ENCODE measurements at places on chromosomes 4 and X.

GRCh38 chr4:147943159-147943638 lies 211.3 kb downstream of the ARHGAP10 start:
- DNase-seq: no peak

DNA sequence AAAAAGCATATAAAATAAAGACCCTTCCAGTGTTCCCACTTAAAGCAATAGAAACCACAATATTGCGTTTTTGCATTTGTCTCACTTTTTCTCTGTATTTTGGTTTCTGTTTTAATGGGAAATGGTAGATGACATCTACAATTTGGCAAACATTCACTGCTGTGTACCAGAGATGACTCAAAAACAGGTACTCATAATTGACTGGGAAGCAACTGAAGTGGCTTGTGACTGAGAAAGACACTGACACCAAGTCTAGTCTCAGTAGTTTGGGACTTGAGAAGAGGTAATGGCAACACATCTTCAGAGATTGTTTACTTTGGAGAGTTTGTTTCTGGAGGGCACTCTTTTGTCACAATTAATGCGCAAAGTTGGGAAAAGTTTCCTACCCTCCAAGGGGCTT lies 42.0 kb downstream of the AREG start:
- DNase-seq: no peak

- no peak for DNase-seq
These were observed 73.2 kb downstream of the NFKB1 start for GRCh38 chr4:102574317-102574716.

- DNase-seq: peak; percentile 36
These were observed 124.9 kb downstream of the STAG2 start for GRCh38 chrX:124086411-124086810.

- DNase-seq: no peak
These were observed 68.3 kb downstream of the FMR1NB start for GRCh38 chrX:148049441-148049840.

DNA sequence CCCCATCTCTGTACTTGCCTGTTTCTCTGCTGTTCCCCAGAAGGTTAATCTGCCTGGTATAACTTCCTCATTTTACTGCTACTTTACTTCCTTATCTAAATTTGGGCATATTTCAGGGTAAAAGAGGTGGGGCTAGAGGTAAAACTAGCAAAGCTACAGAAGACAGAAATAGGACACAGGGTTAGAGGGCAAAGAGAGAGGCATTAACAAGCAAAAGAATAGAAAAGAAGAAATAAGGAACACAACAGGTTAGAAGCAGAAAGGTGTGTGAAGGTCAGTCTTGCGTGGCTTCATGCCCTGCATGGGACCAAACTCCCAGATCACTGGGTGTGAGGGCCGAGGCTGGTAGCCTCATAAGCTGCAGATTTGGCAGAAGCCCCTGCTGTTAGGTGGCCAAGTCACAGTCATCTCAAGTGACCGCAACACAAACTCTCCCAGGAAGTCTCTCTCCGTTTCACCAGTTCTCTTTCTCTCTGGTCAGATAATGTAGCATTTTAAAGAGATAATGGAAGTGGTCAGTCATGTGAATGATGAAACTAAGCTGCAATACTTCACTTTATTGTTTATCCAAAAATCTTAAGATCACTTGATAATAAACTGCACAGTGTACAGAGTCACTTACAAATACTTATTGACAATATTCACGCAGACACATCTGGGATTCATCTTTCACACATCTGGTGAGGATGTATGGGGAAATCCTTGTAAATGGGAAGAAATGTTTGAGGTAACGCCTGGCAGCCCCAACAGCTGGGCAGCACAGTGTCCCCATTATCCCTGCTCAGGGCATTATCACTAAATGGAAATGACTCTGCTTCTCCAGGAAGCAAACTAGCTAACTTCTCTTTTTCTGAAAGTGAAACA lies 16.4 kb downstream of the TMEM154 start:
- no peak for DNase-seq

DNA sequence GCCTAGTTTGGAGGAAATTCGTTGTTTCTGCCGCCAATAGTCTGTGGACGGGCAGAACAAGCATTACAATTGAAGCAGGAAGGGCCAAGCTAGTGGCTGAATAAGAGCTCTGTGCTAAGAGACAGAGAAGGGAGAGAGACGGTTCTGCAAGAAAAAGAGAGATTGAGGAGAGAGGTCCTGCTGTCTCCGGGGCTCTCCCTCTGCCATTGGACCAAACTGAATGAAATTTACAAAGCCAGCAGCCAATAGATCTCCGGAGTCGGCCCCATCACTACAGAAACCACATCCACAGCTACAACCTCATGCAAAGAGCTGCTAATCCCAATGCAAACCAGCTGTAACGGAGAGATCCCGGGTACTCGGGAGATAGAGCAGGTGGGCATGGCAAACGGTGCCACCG lies at the start of gene NLGN4X:
TSS of gene NLGN4X (minus strand) at position 148 of the 400 bp plus-strand sequence. CDS start 77,401 bp downstream, outside the sequence.
- no peak for DNase-seq

- DNase-seq: no peak
These were observed 107.7 kb downstream of the PHEX start for GRCh38 chrX:22139822-22140221.

DNA sequence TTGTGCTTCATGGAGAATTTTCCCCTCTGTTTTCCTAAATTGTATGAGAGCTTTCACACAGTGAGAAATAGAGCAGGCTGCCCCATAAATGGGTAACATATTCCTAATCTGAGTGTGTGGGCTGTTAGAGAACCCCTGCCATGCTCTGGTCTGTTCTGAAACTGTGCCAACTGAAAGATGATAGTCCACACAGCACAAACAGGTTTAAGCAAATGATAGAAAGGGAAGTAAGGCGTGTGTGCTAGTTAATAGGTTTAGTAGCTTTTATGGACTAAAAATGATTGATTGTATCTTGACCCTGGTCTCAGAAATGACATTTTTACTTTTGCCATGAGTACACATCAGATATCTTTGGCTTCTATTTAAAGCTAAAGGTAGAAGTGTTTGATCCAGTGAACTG lies 106.2 kb downstream of the PRRG1 start:
- DNase-seq: no peak

GRCh38 chr4:95556207-95556859 lies 7.6 kb upstream of the UNC5C start:
- DNase-seq: no peak

- no peak for DNase-seq
These were observed 65.1 kb downstream of the CASK start for GRCh38 chrX:41858161-41858775.

- DNase-seq: no peak
These were observed 231.7 kb upstream of the PGRMC2 start for GRCh38 chr4:128519163-128519830.

DNA sequence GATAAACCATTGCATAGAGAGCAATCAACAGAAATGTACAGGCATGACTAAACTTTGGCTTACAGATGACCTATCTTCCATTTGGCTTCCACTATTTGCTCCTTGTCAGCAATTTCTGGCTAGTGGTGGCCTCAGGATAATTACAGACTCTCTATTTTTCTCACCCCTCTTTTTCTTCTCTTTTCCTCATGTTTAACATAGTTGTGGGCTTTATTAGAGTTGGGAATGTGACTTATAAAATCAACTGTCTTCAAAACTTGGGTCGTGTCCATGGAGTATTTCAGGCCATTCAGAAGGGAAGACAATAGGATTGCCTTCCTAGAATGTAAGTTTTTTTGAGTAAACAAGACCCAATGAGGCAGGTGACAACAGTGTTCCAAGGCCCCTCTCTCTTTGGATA lies 236.2 kb downstream of the FRAS1 start:
- DNase-seq: no peak

DNA sequence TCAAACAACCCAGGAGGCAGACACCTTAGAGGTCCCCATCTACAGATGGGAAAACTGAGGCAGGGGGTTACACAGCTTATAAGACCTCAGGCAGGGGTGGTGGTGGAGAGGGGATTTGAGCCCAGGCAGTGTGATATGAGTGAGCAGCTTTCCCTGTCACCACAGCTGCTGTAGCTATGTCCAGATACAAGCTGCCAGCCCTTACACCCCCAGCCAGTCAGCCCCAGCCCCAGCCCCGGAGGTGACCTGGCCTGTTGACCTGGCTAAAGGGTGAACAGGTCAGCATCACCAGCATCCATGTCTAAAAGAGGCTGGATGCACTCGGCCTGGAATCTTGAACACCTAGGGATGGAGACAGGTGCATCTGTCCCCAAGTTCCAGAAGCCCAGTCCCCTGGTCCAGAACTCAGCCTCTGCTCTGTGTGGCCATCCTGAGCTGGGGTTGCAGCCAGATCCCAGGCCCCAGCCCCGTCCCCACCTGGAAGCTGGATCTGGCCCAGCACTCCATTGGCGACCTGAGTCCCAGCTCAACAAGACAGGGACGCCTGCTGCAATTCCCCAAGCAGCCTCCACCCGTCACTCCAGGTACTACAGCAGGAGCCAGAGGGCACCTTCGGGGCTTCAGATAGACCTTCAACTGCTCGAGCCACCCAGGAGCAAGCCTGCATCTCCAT lies 89.5 kb downstream of the JAKMIP1 start:
- no peak for DNase-seq

DNA sequence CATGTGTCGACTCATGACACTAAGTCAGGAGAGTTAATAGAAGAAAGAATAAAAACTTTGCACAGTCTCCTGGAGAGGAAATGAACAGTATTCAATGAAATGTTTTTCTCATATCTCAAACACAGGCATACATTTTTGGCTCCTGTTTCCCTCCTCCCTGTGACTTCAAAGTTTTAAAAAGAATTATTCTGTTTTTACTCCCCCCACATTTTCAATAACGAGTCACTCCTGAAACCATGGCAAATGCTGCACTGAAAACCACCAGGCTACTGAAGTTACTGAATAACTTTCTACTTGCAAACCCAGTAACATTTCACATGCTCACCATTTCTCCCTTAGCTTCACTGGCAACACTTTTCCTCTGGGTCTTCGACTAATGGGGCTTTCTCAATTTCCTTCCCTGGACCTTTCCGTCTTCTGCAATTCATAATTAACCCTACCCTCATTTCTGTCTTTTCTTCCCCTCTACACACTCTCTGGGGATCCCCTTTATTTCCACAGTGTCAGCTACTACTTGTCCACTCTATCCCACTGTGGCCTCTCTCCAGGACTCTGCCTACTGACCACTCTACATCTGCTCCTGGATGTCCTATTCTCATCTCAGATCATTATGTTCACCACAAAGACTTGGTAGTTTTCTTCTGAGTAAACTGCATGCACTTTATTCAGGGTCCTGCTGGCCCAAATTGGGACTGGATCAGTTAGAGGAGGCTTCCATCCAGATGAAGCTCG lies 225.8 kb upstream of the ETNPPL start:
- no peak for DNase-seq

GRCh38 chr4:187811591-187811990 lies 184.0 kb upstream of the ZFP42 start:
- DNase-seq: no peak

GRCh38 chr4:98778206-98778605 lies 119.8 kb upstream of the TSPAN5 start:
- no peak for DNase-seq

DNA sequence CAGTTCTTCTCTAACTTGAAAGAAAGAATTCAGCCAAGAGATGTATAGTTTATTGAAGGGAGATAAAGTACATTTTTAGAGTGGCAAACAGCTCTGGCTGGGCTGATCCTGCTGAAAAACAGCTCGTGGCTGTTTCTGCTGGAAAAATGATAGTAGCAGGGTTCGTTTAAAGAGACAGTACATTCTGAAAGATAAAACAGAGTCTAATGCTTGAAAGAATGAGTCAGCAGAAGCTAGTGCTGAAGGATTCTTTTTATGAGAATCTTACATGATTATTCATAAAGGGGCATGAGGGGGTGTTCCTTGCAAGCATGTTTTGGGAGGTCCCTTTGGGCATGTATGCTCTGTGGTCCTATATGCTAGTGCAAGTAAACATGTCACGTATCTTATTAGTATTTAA lies 790.0 kb downstream of the PCDH18 start:
- DNase-seq: no peak

DNA sequence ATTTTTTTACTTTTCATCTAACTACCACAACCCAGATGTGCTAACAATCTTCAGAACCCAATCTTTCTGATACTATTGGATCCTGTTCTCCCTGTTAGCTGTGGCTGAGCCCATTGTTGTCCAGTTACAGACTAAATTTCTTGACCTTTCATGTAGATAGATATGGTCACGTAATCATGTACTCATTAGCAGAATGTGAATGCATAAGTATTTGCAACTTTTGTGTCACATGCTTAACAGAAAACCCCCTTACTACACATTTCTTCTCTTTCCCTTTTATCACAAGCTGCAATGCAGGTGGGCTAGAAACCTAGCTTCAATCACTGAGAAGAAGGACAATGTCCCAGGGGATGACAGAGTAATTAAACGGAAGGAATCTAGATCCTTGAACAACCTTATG lies 13.1 kb upstream of the FAM13A start:
- DNase-seq: no peak

- DNase-seq: no peak
These were observed 63.5 kb downstream of the EVC start for GRCh38 chr4:5774416-5775036.

- no peak for DNase-seq
These were observed 365.2 kb upstream of the IGFBP7 start for GRCh38 chr4:57475424-57475823.

DNA sequence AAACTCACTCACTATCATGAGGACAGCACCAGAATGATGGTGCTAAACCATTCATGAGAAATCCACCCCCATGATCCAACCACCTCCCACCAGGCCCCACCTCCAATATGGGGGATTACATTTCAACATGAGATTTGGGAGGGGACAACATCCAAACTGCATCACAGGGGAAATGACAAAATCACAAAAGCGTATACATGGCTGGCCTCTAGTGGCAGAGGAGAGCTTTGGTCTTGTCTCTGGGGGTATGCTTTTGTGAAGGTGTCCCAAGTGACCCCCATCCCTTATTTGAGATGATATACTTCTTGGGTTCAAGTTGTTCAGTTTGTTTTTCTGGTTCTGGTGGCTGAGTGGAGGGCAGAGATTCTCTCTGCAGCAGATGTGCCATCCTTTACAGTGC lies 8.5 kb upstream of the SETD7 start:
- DNase-seq: no peak

GRCh38 chrX:43898406-43899035 lies 16.3 kb upstream of the MAOB start:
- no peak for DNase-seq

DNA sequence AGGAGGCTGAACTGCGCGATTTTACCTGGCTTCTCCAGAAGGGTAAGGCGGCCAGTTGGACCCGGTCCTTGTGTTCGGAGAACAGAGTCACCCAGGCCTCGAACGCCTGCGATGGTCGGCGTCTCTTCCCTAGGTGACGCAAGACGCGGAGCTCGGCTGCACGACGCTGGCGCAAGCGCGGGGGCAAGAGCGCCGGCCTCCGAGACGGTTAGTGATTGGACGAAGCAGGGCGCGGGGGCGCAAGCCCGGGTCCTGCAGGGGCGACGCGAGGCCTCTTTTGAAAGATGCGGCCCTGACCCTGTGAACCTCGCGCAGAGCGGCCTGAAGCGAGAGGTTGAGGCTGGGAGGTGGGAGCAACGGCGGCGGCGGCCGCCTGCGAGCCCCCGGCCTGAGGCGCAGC lies 428 bp downstream of the ADAD1 start:
- DNase-seq: no peak

DNA sequence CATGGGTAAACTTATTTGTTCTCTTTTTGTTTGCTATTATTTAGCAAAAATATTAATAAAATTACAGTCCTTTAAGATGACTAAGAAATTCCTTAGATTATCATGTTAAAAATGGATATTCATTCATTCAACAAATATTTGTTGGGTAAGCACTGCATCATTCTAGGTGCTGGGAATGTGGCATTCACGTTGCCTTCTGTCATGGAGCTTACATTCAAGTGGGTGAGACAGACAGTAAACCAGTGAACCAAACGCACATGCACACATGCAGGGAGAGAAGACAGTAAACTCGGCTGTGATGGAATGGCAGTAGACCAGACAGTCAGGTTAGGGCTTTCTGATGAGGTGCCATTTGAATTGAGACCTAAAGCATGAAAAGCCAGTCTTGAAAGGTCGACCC lies 91.8 kb downstream of the STOX2 start:
- no peak for DNase-seq
